ENCODE measurements at places on chromosomes 2 and 18.

DNA sequence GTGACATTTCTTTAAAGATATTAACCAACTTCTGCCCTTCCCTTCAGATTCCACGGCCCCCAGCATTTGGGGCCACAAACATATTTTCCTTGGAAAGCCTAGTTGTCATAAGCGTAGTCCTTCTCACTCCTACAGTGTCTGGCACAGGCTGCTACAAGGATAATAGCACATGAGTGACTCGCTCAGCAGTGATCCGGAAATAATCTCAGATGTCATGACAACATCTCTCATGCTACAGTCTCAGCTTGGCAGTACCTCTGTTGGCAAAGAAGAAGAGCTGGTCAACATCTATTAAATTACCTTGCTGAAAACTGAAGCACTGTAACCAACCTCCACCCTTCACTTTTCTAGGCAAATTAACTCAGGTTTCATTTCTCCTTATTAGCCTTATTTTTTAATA is 351.7 kb downstream of the RAD51AP2 start:
- no peak for DNase-seq

DNA sequence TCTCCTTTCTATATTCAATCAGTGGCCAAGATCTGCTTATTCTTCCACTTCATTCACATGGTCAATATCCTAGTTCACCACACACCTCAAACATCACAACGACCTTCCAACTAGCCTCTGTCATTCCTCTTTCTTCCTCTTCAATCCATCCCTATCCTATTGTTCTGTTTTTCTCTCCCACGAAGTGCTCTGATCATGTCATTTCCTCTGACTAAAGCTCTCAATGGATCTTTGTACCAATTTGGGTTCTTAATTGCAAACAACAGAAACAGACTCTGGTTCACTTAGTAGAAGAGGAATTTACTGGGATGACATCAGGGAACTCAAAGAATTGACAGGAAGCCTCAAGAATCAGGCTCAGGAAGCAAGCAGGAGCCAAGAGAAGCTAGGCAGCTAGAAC is 23.5 kb downstream of the WNT10A start:
- no peak for DNase-seq

GRCh38 chr2:55916473-55917049 is 7.0 kb downstream of the EFEMP1 start:
- DNase-seq, result no peak

- no peak for DNase-seq
Measured at GRCh38 chr2:45714679-45715078, 63.2 kb downstream of the PRKCE start.

- DNase-seq, result no peak
Measured at GRCh38 chr18:21277578-21277977, 35.5 kb downstream of the GREB1L start.

DNA sequence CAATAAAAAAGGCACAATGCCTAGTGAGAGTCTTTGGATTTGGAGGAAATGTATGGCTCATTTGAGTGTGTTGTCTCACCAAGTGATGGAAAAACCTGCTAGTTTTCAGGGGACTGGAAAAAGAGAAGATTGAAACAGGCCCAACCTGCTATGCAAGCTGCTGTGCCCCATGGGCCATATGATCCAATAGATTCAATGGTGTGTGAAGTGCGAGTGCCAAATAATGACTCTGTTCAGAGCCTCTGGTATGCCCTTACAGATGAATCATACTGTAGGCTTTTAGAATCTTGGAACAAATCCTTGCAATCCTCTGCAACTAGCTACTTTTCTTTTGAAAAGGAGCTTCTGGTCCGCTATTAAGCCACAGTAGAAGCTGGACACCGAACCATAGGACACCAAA is 529.8 kb upstream of the CNTNAP5 start:
- no peak for DNase-seq

GRCh38 chr2:24754985-24755705 is 38.0 kb downstream of the PTRHD1 start:
- no peak for DNase-seq

GRCh38 chr2:54586062-54586461 is 129.9 kb downstream of the SPTBN1 start:
- DNase-seq, result no peak

DNA sequence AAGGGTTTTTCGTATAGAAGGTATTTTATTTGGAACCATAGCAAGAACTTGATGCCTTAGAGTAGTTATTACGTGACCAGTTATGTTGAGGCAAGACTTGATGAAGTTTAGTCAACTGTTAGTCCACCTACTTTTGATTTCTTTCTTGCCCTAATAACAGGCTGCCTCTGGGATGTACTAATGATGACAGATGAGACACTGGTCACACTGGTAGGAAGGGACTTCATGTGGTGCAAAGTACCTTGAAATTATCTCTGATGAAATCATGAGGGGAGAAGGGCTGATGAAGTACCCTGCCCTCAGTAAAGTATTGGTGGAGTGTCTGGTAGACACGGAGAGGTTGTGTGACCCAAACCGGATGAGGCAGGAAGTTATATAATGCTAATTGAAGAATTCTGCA is 5.4 kb downstream of the DIS3L2 start:
- DNase-seq, result no peak

GRCh38 chr2:73266061-73266901 is 18.0 kb downstream of the FBXO41 start:
- DNase-seq, result no peak

DNA sequence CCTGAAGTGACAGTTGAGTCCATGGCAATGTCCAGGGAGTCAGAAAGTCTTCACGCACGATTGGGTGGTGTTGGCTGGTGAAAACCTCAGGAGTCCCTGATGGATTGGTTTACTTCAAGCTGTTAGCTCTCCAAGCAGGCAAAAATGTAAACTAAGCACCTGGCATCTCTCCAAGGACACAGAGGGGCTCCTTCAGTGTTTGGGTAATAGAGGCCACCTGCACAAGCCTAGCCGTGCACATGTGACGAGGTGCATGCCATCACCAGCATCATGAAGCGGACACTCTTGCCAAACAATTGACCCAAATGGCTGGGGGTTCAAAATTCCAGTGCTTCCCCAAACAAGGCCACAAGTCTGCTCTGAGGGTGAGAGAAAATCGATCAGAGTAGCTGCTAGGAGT is 104.7 kb upstream of the CD302 start:
- DNase-seq, result no peak

DNA sequence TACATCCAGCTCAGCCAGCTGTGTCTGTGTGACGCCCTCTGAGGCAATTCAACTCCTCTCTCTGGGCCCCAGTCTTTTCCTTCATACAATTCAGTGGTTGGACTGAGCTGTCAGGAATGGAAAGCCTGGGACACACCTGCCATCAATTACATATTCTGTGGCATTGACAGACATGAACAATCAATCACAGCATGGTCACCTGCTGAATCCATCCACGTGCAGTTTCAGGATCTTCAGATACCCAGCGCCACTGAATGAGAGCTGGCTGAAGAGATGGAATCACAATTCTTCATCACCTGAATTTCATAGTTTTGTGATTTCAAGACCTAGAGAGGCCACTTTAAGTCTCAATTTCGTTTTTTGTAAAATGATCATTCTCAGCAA is 5.1 kb downstream of the ADRA2B start:
- no peak for DNase-seq

DNA sequence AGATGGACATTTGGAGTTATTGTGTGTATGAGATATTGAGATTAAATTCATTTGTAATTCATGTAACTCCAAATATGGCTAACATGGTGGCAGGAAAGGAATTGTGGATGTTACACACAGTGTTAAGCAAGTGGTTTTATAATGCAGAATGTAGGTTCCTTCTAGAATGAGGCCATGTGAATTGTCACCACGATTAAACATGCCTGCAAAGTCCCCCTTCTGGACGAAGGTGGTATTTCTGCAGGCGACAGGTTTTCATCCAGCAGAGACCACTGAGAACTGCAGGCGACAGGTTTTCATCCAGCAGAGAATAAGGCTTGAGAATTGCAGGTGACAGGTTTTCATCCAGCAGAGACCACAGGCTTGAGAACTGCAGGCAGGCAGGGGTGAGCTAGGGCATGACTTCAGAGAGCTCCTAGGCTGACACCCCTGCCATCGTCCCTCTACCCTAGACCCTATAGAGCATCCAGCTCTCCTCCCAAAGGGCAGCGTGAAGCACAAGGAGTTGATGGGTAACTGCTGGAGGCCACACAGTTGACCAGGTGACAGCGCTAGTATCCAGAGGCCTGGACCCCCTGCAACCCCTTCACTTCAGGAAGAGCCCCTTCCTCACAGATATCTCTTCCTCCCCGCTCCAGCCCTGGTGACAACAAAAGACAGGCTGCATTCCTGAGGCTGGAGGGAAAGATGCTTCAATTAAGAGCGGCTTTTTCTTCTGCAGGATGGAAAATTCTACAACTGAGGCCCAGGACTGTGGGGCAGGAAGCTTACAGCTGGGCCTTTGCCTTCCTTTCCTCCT is 175.8 kb downstream of the LOXHD1 start:
- peak; percentile 50 for DNase-seq

- no peak for DNase-seq
Measured at GRCh38 chr2:62016957-62017356, 111.5 kb downstream of the COMMD1 start.

- DNase-seq, result no peak
Measured at GRCh38 chr2:233017947-233018346, 4.9 kb upstream of the NGEF start.
